Activated T-cell treated with anti-CD3 and anti-CD28 coated beads, Interleukin-2, amount 50 U/mL, for 4 hours (primary cell): ENCODE measurements at places on chromosomes 2 and 18. TPM values are rescaled to one million over a fixed set of nuclear protein-coding genes. Genes with fewer than 3 reads are reported as not detected.

Gene TLX2
- total RNA-seq = not detected

Gene PKDCC
- total RNA-seq = not detected

Gene NIFK
- total RNA-seq = 209 TPM

Gene TMEM247
- total RNA-seq = not detected

Gene MLPH
- total RNA-seq = 0.48 TPM

Gene KLF11
- 5.2 TPM for total RNA-seq

Gene LBX2
- total RNA-seq = 0.24 TPM

Gene NT5C1B
- total RNA-seq = not detected

Gene NXPH2
- not detected for total RNA-seq

Gene SEPTIN2
- 189 TPM for total RNA-seq

Gene SPTBN1
- total RNA-seq = 24.0 TPM

Gene C2orf76
- 10.9 TPM for total RNA-seq

Gene B3GNT7
- total RNA-seq = 0.46 TPM

Gene ZNF892
- total RNA-seq = 3.2 TPM

Gene GIGYF2
- total RNA-seq = 47.4 TPM

Gene BABAM2
- total RNA-seq = 45.9 TPM

Gene RAPGEF4
- 0.33 TPM for total RNA-seq

Gene TMEM169
- 0.27 TPM for total RNA-seq

Gene VPS4B
- total RNA-seq = 55.2 TPM

Gene LRATD1
- 0.05 TPM for total RNA-seq

Gene EFEMP1
- 0.40 TPM for total RNA-seq

Gene HOXD12
- total RNA-seq = not detected
